Activated CD4-positive, alpha-beta memory T cell treated with anti-CD3 and anti-CD28 coated beads for 36 hours (primary cell): ENCODE measurements at places on chromosomes 5 and 9.

DNA sequence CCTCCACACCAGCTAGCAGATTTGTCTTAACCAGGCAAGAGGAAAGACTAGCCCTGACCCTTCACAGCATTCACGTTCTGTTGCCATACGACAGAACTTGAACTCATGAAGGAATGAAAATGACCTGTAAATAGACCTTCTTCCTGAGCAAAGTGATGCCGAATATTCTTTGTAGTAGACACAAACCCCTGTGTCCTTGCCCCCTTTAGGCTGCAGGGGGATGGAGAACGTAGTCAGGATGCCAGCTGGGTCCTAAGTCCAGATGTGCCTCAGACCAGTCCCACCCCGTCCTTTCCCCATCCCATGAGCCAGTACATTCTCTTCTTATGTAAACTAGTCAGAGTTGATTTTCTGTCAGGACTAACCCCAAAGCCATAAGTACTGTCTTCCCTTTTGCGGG lies 104.2 kb upstream of the SAP30L start:
- no peak for DNase-seq

- no peak for DNase-seq
These were observed 18.3 kb downstream of the FAT2 start for GRCh38 chr5:151572657-151573368.

DNA sequence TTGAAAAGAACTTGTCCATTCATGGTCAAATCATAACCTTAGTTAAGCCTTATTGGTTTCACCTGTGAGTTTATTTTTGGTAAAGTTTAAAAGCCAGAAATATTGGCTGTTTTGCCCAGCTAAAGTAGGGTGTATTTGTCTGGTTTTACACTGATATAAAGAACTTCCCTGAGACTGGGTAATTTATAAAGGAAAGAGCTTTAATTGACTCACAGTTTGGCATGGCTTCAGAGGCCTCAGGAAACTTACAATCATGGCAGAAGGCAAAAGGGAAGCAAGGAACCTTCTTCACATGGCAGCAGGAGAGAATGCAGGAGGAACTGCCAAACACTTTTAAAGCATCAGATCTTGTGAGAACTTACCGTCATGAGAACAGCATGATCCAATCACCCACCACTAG lies 55.3 kb downstream of the JAKMIP2 start:
- no peak for DNase-seq

- no peak for DNase-seq
These were observed 40.9 kb upstream of the APC start for GRCh38 chr5:112696786-112697185.

DNA sequence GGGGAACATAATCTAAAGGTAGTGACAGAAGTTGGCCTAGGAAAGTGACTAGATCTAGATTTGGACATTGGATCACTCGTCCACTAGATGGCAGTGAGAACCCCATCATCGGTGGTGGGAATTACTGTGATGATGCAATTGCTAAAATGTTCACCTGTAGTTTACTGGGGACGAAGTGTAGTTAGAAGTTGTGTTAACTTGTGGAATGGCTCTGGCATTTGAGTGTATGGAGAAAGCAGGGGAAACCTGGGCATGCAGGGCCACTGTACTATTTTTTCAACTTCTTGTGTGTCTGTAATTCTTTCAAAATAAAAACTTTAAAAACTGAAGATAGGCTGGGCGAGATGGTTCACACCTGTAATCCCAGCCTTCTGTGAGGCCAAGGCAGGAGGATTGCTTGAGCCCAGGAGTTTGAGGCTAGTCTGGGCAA lies 75.5 kb downstream of the PHAX start:
- DNase-seq: peak; percentile 78

- DNase-seq: no peak
These were observed 9.4 kb upstream of the MAPK9 start for GRCh38 chr5:180301253-180301652.

DNA sequence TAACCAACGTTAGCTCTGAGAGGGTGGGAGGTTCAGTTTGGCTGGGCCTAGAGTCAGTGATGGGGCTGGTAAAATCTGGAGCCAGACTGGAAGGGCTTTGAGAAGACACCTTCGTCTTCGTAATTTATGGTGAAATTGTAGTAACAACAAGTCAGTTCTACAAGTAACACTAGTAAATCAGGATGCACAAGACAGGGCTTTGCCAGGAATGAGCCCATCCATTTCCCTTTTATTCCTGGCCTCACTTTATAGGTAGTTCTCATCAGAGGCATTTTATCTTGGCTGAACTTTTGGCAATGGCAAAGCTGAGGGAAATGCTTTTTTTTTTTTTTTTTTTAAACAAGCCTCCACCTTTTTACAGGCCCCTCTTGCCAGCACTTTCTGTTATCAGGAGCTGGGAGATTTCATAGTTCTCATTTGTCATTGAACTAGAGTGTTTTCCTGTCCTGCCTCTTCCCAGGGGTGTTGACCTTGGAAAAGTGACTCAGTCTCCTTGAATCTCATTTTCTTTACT lies 110.5 kb upstream of the KLF4 start:
- DNase-seq: no peak

DNA sequence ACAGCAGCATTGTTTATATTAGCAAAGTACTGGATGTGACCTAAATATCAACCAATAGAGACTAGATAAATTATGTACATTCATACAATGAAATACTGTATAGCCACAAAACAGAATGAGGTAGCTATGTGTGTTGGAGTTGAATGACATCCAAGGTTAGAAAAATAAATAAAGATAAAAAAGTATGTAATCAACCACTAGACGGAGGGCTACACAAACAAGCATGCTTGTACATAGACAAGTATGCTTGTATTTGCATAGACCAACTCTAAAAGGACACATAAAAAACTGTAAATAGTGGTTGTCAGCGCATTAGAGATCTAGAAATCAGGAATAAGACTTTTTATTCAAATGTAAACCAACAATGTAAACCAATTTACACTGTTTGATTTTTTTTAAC lies 3.0 kb downstream of the FEM1C start:
- DNase-seq: no peak

DNA sequence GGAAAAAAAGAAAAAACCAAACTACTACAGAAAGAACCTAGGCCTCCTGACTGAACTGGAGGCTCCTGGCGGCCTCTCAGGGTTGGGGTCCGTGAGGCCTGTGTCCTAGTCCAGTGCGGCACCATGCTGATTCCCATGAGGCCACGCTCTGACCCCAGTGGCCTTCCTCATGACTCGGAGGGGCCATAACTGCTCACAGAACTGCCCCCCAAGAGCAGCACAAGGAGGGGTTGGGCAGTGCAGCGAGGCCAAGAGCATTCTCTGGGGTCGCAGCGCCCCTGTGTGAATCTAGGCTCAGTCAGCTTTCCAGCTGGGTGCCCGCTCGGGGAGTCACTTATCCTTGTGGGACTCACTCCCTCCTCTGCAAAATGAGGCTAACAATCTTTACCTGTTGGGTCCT lies 79.3 kb upstream of the FBXW11 start:
- no peak for DNase-seq

DNA sequence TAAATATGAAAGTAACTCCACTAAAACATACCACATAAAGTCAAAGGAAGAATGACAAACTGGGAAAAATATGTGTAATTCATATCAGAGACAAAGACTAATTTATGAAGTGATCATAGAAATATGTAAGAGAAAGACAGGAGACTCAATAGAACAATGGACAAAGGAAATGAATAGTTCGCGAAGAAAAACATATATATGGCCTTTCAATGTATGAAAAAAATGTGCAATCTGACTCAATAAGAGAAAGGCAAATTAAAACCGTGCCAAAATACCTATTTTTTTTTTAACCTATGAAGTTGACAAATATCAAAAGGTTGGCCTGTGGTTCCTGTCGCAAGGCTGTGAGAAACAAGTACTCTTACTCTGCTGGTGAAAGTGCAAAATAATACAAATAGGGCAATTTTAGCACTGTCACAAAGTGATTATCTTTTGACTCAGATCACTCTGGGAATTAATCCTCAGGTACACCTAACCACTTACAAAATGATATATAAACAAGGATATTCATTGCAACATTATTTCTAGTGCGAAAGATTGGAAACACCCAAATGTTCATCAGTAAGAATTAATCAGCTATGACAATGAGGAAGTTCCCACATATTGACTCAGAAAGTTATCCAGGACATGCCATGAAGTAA lies 3.7 kb downstream of the C9 start:
- DNase-seq: peak; percentile 14

DNA sequence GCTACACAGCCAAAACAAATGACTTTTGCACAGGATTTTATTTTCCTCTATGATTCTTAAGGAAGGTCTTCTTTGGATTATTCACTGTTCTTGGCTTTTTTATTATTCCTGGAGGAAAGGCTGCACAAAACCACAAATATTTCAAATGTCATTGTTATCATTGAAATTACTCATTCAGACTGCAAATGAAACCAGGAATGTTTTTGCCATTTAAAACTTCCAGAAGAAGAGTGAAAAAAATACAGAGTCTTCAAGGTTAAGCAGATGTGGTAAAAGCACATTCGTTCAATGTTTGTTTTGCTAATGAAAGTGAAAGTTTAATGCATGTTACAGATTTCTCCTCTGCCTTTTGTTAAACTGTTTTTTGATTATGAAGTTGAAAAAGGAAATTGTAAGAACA lies 238.2 kb downstream of the TLE4 start:
- DNase-seq: no peak

DNA sequence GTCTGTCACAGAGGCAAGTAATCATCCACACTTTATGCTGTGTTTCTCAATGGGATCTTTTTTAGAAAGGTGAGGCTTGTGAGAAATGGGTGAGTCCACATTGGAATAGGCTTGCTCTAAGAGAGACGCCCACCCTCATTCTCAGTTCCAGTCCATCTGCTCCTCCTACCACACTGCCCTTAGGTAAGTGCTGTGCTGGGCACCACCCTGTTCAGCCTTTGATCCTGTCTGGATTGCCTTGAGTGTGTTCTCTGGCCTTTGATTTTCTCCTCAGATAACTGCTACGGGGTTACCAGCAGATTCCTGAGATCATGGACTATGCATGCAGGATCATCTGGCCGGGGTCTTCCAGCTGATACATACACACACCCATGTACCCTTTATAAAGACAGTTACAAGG lies 328.6 kb downstream of the KDM4C start:
- DNase-seq: no peak

DNA sequence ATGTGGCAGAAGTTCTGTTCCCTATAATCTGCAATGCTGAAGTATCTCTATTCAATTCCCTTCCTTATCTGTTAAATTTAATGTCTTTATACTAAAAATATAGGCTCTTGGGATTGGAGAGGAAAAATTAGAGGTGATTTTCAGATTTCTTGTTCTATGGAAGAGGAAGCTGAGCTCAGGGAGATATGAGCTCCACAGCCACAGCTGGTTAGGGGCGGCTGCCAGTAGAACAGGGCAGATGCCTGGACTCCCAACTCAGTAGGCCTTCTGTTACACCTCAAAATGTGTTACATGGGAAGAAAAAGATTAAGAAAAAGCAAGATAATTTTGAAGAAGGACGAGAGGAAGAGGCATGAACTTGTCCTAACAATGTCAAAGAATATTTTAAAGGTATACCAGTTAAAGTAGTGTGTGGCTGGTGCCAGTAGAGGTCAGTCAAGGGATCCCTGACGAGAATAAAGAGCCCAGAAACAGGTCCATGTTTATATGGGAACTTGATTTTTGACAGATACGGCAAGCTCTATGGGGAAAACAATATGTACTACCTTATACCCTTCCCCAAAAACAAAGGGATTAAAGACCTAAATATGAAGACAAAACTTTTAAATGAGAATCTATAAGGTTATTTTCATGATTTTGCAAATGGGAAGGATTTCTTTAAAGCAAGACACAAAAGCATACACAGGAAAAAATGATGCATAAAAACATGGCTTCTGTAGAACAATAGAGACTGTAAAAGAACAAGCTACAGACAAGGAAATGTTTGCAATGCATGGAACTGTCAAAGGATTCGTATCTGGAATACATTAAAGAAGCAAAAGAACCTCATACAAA lies 28.7 kb downstream of the DNAJC21 start:
- DNase-seq: no peak

DNA sequence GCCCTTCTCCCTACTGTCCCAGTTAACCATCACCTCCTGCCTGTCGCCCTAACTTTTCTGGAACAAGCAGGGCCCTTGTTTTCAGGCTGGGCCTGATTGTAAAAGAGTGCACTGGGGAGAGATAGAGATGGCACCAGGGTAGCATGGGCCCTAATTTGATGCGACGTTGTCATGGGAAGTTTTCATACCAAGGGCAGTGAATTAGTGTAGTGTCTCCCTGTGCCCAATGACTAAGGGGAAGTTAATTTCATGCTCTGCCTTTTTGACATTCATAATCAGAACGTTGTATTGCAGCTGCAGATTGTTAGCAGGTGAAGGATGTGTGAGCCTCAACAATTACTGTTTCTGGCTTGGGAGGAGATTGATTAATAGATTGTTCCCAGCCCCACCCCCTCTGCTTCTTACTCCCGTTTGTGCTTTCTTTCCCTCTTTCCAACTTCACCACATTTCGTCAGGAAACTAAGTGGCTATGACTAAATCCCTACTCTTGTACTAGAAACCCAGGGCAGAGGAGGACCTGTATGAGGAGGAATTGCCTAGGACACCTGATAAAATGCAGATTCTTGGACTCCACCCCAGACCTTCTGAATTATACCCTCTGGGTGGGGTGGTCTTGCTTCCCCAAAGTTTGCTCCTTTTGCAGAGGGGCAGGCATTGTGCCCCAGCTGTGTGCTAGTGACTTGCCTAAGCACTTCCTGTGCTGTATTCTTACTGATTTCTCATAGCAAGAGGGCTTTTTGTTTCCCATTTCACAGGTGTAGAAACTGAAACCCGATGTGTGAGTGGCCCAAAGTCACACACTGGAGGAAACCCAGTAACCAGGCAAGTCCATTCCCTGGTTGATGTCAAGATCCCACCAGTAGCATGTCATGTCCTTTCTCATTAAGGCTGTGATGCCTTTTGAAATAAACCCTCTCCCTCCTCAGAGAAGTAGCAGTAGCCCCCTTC lies 56.3 kb downstream of the DAB2IP start:
- DNase-seq: peak; percentile 19

DNA sequence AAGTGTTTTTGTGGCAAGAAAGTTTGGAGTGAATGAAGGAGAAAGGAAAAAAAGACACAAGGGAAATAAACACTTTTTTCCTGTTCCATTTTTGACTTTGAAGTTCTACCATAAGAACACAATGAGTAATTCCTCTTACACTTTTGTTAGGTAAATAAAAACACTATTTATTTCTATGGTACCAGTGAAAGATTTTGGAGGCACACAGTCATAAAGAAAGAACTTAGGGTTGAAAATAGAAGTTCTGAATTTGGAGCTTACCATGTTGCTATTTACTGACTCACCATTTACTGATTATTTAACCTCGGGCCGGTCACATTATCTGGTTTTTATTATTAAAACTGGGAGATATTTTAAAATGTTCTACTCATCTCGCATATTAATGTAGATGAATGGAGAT lies 367.8 kb downstream of the TLE1 start:
- no peak for DNase-seq
